NCI-H226 (cell line): ENCODE measurements at places on chromosomes 12 and 14.
A peak's percentile ranks its signal among the peaks of the same experiment; 100 is the strongest.

DNA sequence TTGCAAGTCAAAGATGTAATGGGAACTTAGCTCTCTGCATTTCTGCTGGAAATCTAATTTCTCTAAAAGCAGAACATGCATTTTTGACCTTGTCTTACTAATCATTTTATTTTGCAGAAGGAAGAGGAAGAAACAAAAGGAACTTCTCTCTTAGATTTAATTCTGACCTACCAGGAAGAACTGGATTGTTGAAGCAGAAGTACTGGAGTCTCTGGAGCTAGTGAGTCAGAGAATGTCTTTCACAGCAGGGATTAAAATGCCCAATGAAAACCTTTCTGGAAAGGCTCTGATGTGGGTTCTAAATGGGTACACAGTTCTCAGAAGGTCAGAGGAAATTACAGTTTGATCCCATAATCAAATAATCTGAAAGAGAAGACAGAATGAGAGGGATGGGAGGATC lies 70.8 kb upstream of the GNG2 start:
- DNase-seq = no peak

- peak; percentile 73 for DNase-seq
These were observed at the start of gene POMT2 for GRCh38 chr14:77320238-77320935. Gene POMT2 (minus strand): TSS chr14:77320883. CDS start chr14:77320681, 202 bp downstream.

DNA sequence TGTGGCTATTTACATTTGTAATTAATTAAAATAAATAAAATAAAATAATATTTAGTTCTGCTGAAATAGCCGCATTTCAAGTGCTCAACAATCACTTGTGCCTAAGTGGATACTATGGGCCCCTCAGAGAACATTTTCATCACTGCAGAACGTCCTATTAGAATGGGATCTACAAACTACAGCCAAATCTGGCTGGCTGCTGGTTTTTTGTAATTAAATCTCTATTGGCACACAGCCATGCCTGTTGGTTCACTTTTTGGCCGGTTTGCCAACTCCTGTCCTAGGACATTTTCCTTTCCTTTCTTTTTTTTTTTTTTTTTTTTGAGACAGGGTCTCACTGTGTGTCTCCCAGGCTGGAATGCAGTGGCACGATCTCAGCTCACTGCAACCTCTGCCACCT lies 9.8 kb downstream of the CCDC63 start:
- no peak for DNase-seq

- DNase-seq = no peak
These were observed 58.1 kb downstream of the GCH1 start for GRCh38 chr14:54844479-54844878.

- DNase-seq = no peak
These were observed 160.1 kb downstream of the KTN1 start for GRCh38 chr14:55739967-55740648.

- no peak for DNase-seq
These were observed 66.7 kb downstream of the MED13L start for GRCh38 chr12:116210762-116211161.

DNA sequence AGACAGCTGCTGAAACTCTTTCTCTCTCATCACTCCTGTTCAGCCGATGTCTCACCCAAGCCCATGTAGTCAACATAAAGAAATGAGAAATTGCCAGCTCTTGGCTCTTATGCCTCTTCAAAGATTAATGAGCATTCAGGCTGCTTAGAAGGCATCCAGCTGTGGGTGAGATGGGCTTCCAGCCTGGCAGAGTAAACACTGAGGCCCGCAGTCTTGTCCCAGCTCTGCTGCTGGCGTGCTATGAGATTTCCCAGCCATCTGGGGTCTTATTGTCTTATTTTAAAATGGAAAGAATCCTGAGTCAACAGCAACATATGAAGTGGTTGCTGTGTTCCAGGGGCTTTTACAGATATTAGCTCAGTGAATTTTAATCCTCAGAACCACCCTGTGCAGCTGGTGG lies 12.6 kb downstream of the RXYLT1 start:
- no peak for DNase-seq
